ENCODE measurements at places on chromosomes 7 and 10.

DNA sequence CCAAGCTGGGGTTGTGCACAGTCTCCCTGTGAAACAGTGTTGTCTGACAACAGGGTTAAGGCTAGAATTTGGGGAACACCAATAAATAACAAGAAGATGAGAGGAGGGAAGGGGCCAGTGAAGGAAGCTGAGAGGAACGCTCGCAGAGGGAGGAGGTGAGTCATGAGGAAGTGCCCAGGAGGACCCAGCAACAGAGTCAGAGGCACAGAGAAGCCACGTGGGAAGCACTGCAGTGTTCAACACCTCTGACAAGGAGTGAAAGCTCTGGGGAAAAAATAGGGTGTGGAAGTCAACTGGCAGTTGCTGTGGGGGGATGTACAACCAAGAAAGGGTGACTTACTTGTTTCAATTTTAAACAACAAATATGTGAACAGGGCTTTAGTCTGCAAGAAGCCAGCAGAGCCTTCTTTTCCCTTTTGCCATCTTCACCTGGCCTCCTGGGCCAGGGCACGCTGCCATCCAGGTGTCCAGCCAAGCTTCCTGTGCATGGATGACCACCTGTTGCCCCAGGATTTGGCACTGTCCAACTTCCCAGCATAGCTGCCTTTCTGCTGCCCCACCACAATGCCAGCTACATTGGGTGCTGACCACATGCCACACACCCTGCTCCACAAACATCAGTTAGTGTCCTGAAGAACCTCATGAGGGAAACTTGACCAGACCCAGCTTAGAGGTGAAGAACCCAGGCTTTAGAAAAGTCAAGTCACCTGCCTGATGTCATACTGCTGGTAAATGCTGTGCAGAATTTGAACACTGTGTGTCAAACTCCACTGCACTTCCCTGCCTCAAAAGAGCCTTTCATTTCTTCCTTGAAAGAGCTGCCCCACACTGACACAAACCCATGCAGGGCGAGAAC is 69.6 kb downstream of the ATXN7L1 start:
- DNase-seq = no peak

DNA sequence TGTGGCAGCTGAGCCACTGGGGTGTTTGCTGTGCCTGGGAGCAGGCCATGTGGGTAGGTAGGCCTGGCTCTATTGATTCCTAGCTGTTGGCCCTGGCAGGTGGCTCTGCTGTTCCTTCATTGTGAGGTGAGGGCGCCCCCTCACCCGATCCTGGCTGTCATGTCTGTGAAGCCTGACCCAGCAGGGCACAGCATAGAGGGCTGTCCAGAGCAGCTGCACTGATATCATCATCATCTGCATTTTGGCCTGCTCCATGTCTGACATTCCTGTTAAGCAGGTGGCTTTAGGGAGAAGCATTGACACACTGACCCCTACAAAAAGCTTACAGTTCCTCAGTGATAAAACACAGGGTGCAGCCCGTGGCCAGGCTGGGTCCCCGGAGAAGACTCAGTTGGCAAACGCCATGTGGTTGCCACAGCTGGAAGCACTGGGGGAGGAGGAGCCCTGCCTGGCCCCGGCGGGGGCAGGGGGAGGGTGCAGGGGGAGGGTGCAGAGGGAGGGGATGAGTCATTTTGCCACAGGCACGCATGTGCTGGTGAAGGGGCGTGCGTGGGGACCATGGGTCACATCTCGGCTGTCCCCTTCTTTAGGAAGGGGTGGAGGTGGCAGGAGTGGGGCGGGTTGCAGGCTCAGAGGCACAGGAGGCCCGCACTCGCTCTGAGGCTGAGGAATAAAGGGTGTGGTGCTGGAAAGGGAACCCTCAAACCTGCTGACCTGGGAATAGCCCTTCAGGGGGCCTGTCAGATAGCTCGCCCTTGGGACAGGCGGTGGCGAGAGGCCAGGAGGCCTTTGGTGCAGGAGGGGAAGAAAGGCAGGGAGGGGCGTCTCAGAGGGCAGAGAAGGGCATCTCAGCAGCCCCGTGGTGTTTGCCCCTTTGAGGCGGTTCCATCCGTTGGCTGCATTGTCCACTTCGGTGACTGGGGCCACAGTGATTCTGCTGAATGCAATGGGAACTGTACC is 31.6 kb downstream of the IKZF1 start:
- DNase-seq = no peak

GRCh38 chr7:36820527-36821170 is 96.4 kb upstream of the AOAH start:
- no peak for DNase-seq

GRCh38 chr10:70672165-70673042 is at the start of gene ADAMTS14:
TSS of gene ADAMTS14 (plus strand) at chr10:70672506. CDS start at chr10:70672803, 297 bp downstream.
- peak; percentile 16 for DNase-seq

DNA sequence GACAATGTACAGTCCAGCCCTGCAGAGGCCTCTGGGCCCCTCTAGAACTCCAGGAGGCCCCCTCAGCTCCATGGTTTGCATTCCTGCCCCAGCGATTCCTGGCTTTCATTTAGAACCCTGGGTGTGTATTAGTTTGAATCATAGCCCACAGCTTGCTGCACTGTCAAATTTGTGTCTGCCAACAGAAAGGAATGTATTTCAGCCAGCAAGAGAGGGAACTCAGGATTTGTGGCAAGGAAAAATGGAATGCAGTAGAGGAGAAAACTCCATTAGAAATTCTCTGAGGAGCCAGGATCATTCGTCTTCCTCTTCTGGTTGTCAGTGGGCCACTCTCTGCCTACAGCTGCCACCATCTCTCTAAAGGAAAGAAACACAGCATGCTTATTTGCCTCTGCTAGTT is 27.9 kb upstream of the WDR11 start:
- no peak for DNase-seq

DNA sequence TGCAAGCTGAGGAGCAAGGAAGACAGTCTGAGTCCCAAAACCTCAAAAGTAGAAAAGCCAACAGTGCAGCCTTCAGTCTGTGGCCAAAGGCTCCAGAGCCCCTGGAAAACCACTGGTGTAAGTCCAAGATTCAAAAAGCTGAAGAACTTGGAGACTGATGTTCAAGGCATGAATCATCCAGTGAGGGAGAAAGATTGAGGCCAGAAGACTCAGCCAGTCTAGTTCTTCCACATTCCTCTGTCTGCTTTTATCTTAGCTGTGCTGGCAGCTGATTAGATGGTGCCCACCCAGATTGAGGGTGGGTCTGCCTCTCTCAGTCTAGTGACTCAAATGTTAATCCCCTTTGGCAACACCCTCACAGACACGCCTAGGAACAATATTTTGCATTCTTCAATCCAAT is 20.1 kb upstream of the MDFIC start:
- DNase-seq = no peak
